Caco-2 (cell line): ENCODE measurements at places on chromosomes 1 and 21. TPM values are rescaled to one million over a fixed set of nuclear protein-coding genes. Genes with fewer than 3 reads are reported as not detected.

IGFN1 gene
- 0.23 TPM in 1 of 2 replicates, not detected in the other for total RNA-seq

DNA sequence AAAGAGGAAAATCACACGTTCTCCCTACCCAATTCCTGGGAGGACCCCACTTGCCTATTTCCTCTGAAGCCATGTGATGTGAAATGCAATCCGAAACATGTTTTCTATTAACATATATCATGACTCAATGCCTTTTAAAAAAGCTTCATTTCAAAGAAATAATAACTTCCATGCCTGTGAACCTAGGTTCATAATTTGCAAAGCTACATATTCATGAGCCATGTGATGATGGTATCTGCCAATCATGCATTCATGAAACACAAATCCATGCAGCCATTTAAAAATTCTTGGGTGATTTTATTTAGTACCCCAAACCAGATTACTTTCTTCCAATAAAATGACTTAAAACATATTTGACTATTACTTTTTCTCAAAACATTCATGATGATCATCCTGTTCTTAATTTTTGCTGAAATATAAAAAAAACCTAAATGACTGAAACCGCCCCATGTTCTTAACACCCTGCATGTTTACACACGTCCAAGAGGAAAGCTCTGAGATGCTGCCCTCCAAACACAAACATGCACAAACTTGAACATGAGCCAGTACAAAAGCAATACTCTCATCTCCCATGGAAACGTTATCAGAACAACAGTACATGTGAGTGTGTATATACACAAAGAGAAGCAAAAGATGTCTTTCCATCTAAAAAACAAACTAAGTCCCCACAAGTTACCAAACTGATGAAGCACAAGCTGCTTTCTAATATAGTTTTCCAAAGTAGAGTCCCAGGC lies 140.1 kb downstream of the TGFBR3 start:
- DNase-seq = no peak
- no peaks in the 10 kb centered on the region for H3K4me1 ChIP-seq
- no peak overlapping the region for H3K4me3 ChIP-seq
- no peak overlapping the region for H3K27ac ChIP-seq
- H3K36me3 ChIP-seq = no peaks in the 10 kb centered on the region

SLC45A1 gene
- total RNA-seq = 0.41 and 0.44 TPM in 2 replicates

DNA sequence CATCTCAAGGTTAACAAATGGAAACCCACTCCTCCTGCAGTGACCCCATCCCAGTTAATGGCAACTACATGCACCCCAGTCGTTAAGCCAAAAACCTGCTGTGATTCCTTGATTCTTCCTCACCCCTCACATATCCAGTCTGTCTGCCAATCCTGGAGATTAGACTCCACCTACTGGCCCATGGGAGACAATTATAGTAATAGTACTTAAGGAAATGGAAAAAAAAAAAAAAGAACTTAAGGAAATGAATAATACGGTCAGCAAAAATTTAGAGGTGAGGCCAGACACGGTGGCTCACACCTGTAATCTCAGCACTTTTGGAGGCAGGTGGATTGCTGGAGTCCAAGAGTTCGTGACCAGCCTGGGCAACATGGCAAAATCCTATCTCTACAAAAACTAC lies 7.0 kb downstream of the NOL9 start:
- no peak for DNase-seq
- H3K27me3 ChIP-seq = no peaks in the 10 kb centered on the region
- H3K27ac ChIP-seq = no peak overlapping the region
- H3K36me3 ChIP-seq = no peaks in the 10 kb centered on the region; the same call in 1 of the 2 replicates
- no peak overlapping the region for H3K4me3 ChIP-seq
- no peaks in the 10 kb centered on the region for H3K4me1 ChIP-seq

TCP10L gene
- total RNA-seq = 0.19 TPM in 1 of 2 replicates, not detected in the other

GRCh38 chr1:182872881-182873280 lies 33.7 kb downstream of the DHX9 start:
- H3K27ac ChIP-seq = no peak overlapping the region
- no peak for DNase-seq
- H3K4me1 ChIP-seq = no peaks in the 10 kb centered on the region
- no peak overlapping the region for H3K4me3 ChIP-seq
- peaks cover 3% of the 10 kb centered on the region for H3K36me3 ChIP-seq
- no peaks in the 10 kb centered on the region for H3K27me3 ChIP-seq

GRCh38 chr1:70441392-70442035 lies 30.4 kb downstream of the CTH start:
- no peaks in the 10 kb centered on the region for H3K27me3 ChIP-seq
- no peak overlapping the region for H3K4me3 ChIP-seq
- H3K4me1 ChIP-seq = no peaks in the 10 kb centered on the region
- H3K36me3 ChIP-seq = no peaks in the 10 kb centered on the region

DNA sequence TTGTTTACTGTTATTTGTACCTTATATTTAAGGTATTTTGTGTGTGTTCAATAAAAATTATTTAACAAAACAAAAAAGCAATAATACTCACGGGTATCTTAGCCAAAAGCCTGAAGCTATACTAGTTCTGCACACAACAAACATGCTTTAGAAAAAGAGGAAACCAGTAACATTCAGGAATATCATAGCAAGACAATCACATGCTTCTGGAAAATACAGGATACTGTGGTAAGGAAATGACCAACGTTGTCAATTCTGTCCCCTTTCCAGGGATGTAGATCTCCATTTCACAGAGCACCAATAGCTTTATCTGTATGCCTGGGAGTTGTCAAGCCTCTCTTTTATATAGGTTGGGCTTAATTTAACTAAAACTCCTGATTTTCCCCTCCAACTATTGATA lies 288.4 kb downstream of the SMYD3 start:
- H3K4me1 ChIP-seq = peaks cover 6% of the 10 kb centered on the region
- H3K27me3 ChIP-seq = no peaks in the 10 kb centered on the region
- no peaks in the 10 kb centered on the region for H3K36me3 ChIP-seq
- no peak overlapping the region for H3K4me3 ChIP-seq
- DNase-seq = no peak

OR2T2 gene
- total RNA-seq = not detected in 2 replicates

- peaks cover 1% of the 10 kb centered on the region; the same call in 1 of the 2 replicates for H3K36me3 ChIP-seq
- no peaks in the 10 kb centered on the region for H3K4me1 ChIP-seq
- DNase-seq = no peak
Observed at GRCh38 chr1:50505427-50505826, 82.2 kb upstream of the DMRTA2 start.

FAM43B gene
- 3.6 and 4.4 TPM in 2 replicates for total RNA-seq

- H3K27me3 ChIP-seq = no peaks in the 10 kb centered on the region
- no peak overlapping the region for H3K4me3 ChIP-seq
- no peaks in the 10 kb centered on the region for H3K36me3 ChIP-seq
- no peak overlapping the region for H3K27ac ChIP-seq
- no peak for DNase-seq
- H3K4me1 ChIP-seq = no peaks in the 10 kb centered on the region
Observed at GRCh38 chr1:12097321-12097720, 34.2 kb downstream of the TNFRSF8 start.

- H3K27ac ChIP-seq = no peak overlapping the region
- DNase-seq = no peak
- H3K4me1 ChIP-seq = no peaks in the 10 kb centered on the region
Observed at GRCh38 chr1:99456536-99456935, 189.4 kb upstream of the PALMD start.

DNA sequence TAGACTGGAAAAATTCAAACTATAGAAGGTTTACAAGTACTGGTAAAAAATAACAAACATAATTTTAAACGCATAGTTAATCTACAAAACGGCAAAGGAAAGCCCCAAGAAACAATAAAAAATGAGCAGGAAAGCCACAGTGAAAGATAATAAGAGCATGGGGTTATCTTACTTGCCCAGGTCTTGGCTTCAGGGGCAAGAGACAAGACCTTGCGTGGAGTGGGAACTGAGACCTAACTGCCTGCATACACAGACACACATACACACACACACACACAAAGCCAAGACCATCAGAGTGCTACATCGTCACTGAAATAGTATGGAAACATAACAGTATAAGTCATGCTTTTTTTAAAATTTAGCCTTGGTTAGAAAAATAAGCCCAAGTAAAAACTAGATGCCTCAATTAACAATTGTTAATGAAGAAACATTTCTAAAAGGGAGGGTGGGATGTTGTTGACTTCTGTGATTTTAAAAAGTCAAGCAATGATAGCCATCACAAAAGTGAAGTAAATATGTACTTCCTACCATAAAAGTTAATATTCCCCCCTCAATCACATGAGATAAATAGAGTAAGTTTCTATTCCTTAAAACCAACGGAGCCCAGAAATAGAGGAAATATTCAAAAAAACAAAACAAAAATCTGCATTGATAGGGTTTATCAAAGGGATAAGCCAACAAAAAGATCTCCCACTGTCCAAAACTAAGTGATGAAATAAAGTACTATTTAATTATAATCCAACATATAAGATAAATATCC lies 29.4 kb upstream of the CRP start:
- no peaks in the 10 kb centered on the region for H3K36me3 ChIP-seq
- no peak overlapping the region for H3K27ac ChIP-seq
- H3K4me3 ChIP-seq = no peak overlapping the region

- no peak for DNase-seq
- H3K27ac ChIP-seq = no peak overlapping the region
- no peaks in the 10 kb centered on the region for H3K36me3 ChIP-seq
- H3K4me1 ChIP-seq = no peaks in the 10 kb centered on the region
Observed at GRCh38 chr1:201619513-201619912, 80.6 kb downstream of the NAV1 start.

DNA sequence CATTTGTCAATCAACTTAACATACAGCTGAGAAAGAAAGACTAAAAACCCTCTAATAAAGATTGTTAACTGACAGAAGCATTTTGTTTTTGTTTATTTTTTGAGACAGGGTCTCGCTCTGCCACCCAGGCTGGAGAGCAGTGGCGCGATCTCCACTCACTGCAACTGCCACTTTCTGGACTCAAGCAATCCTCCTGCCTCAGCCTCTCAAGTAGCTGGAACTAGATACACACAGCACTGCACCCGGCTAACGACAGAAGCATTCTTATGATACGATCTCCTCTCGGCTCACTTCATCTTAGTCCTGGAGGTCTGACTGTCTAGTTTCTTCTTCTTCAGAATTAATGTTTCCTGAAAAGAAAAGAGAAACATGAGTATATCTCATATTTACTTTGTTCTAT lies 23.5 kb downstream of the RSPH1 start:
- no peak overlapping the region for H3K27ac ChIP-seq
- no peaks in the 10 kb centered on the region for H3K36me3 ChIP-seq
- no peak overlapping the region for H3K4me3 ChIP-seq
- DNase-seq = no peak
- H3K4me1 ChIP-seq = peaks cover 29% of the 10 kb centered on the region

- no peaks in the 10 kb centered on the region for H3K27me3 ChIP-seq
- H3K4me1 ChIP-seq = no peaks in the 10 kb centered on the region
- no peak overlapping the region for H3K4me3 ChIP-seq
- peak; percentile 68 for DNase-seq
Observed at GRCh38 chr1:3012456-3013291, 8.6 kb upstream of the ACTRT2 start.

DNA sequence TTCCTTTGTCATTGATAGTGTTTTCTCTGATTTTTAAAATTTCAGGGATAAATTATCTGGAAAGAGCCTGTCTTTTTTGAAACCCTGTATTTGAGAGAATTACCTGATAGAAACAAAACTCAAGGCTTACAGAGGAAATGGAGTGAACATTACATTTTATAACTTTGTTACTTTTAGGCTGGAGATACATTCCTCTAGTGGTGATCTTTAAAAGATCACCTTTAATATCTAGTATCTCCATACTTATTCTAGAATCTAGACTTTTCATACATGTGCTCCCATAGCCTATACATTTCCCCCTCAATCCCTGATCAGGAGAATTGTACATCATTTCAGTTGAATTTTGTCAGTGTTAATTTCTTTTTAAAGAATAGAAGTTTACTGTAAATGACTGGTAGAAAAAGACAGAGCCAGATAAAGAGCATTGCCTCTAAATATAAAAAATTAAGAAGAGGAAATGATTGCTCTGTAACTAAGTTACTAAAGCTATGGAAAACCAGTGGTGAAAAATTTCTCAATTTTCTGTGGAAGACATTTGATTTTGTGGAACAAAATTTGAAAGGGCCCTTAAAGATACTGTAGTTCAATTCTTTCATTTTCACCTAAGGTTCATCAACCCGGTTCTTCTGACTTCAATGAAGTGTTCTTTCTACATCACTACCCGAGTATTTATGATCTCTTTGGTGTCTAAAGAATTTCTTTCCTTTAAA lies 33.7 kb downstream of the RASAL2 start:
- H3K4me3 ChIP-seq = no peak overlapping the region
- H3K4me1 ChIP-seq = peaks cover 59% of the 10 kb centered on the region
- no peaks in the 10 kb centered on the region for H3K36me3 ChIP-seq
- no peak for DNase-seq

- DNase-seq = no peak
- no peak overlapping the region for H3K27ac ChIP-seq
- H3K36me3 ChIP-seq = no peaks in the 10 kb centered on the region
- H3K4me1 ChIP-seq = no peaks in the 10 kb centered on the region
- no peaks in the 10 kb centered on the region for H3K27me3 ChIP-seq
Observed at GRCh38 chr1:112893288-112894009, 62.5 kb downstream of the SLC16A1 start.

DNA sequence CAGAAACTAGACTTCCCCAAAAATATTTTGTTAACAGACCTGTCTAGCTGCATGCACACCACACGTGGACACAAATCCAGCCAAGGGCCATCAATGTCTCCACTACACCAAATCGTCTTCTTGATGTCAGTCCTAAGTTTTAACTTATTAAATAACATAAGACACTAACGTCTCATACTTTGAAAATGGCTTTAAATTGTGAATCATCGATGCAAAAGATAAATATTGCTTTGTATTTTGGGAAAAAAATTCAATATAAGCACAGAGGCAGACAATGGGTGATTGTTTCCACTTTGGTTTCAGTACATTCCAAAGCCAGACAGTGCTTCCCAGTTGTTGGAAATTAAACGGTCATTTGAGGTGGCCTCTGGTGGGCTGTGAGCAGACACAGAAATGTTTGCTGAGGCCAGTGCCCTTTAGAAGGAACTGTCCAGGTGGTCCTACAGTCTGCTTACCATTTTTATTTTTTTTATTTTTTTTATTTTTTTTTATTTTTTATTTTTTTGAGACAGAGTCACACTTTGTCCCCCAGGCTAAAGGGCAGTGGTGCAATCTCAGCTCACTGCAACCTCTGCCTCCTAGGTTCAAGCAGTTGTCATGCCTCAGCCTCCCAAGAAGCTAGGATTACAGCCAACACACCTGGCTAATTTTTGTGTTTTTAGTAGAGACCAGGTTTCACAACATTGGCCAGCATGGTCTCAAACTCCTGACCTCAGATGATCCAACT lies 1.8 kb upstream of the KIAA2013 start:
- no peak for DNase-seq
- H3K27me3 ChIP-seq = no peaks in the 10 kb centered on the region
- H3K27ac ChIP-seq = no peak overlapping the region
- peaks cover 1% of the 10 kb centered on the region; the same call in 1 of the 2 replicates for H3K36me3 ChIP-seq
- no peak overlapping the region for H3K4me3 ChIP-seq
- H3K4me1 ChIP-seq = peaks cover 11% of the 10 kb centered on the region
